CD4-positive, alpha-beta T cell treated with Interleukin-1 beta for 1 hour (primary cell): ENCODE measurements at places on chromosomes 11 and 22.
A peak's percentile ranks its signal among the peaks of the same experiment; 100 is the strongest.

GRCh38 chr11:122487669-122488068 is 167.9 kb upstream of the UBASH3B start:
- DNase-seq = no peak

GRCh38 chr11:4643076-4643475 is 706 bp upstream of the OR51E1 start:
- no peak for DNase-seq

DNA sequence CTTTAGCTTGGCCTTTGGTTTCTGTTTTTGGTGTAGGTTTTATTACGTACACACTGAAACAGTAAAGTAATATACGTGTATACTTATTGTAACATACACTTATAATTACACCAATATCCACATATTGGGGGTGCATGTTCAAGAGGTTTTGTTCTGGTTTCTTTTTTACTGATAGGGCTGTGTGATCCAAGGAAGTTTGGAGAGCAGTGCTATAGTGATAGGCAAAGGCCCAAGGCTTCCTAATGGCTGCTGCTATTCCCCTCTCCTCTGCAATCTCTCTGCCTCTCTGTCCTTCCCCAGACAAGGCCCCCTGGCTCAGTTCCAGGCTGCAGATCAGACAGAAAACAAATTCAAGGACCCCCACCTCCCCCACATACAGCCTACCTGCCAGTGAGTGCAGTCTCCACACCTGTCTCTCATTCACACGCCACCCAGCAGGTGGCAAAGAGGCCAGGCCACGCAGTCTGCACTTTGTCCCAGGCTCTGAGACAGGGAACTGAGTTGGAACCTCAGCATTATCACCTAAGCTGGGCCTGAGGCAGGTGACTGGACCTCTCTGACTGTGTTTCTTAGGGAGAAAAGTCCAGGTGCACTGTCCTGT is 15.1 kb downstream of the TMEM184B start:
- no peak for DNase-seq

GRCh38 chr22:45640291-45640940 is 31.2 kb upstream of the ATXN10 start:
- no peak for DNase-seq

DNA sequence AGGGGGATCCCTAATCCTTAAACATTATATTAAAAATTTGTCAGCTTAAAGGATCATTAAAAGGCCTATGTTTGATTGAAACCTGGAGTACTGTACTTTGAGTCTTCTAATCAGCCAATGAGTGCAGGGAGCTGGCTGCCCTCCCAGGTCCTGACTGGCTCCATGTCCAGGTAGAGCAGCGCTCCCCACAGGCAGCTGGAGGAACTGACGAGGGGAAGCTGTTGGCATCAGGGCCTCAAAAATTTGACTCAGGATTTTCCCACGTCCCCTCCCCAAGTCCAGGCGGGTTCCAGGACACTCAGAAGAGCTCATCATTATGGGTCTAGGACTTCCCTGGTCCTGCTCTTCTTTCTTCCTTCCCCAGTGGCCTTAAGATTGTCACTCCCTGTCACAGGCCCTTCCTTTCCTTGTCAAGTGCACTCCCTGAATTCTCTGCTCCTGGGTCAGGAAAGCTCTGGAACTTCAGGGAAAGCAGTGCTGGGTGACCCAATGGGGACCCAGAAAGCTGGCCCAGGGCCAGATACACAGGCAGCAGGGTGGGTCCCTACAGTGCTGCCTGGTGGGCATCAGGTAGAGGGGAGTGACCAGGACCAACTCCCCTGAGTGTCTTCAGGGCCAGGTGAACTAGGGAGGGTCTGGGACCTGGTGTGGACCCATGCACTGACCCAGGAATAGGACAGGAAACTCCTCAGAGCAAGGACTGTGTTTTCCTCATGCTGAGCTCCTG is 65.5 kb downstream of the GGTLC2 start:
- no peak for DNase-seq

GRCh38 chr22:41888627-41889200 is 26.2 kb downstream of the SHISA8 start:
- DNase-seq = no peak

DNA sequence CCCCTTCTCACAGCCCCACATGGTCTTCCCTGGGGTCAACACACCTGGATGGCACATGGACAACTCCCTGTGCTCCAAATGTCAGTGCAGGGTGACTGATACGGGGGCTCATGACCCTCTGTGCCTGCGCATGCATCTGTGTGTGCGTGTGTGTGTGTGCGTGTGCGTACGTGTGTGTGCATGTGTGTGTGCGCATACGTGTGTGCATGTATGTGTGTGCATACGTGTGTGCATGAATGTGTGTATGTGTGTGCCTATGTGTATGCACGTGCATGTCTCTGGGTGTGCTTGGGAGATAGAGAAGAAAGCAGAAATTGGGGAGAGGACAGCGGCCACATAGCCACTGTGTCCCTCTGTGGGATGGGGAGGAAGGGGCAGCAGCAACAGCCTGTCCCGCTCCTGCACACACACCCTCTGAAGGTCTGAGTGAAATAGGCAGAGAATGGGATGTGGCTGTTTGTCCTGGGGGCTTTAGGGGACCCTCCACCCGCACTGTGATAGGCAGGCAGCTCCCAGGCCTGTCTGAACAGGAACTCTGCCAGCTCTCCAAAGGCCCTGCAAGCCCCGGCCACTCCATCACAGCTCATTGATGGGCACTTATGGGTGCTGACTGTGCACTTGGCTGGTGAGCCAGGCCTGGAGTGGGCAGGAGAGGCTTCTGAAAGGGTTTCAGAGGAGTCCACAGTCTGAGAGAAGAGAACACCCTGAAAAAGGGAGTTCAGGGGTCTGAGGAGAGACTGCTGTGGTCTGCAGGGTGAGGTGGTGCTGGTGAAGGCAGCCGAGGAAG is 28.7 kb upstream of the PICK1 start:
- no peak for DNase-seq

DNA sequence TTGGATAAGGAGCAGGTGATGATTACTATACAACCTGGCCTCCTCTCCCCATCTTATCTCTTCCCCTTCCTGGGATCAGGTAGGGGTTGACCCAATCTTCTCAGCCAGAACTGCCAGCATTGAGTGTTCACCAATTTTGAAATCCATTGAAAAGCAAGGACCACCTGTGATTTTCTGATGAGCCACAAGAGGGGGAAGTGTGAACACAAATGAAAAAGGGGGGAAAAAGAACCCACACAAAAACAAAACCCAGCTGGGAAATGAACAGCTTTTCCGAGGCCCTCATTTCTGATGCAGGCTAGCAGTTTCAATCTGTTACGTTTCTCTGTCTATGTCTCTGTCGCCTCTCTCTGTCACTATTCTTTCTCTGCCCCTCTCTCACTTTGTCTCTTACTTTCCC is 161.9 kb downstream of the INSC start:
- DNase-seq = no peak

GRCh38 chr11:76630600-76631281 is 39.8 kb downstream of the LRRC32 start:
- DNase-seq = no peak

GRCh38 chr11:69817265-69818230 is 1.7 kb downstream of the FGF3 start:
- no peak for DNase-seq

DNA sequence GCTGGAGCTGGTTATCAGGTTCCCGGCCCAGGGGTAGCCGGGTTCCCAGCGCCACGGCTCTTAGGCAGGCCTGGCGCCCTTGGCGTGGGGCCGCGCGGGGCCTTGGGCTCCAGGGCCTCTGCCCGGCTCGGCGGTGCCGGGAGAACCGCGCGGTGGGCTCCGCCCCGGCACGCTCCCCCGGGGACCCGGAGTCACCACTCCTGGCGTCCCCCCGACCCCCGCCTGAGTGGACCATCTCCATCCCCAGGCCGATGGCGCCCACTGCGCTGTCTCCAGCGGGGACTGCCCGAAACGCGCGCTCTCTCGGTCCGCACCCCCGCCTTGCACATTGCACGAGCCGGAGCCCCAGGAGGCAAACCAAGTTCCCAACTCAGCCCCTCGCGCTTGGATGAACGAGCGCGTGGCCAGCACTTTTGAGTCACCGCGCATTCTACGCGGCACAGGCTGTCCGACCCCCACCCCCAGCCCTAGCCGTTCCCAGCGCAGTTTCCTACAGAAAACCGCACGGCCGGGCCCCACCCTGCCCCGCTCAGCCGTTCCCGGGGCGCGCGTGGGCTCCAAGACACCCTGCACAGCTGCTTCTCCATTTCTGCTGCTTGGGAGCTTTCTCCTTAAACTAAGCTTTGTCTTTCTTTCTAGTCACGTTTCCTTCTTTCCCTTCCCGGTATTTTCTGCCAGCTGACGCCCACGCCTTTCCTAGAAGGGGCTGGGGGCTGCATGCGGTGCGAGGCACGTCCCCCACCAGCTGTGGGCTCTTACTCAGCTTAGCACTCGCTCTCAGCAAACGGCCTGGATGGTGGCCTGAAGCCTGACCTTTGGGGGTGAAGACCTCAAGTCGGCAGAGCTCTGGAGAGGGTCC is 650 bp upstream of the CHID1 start:
- DNase-seq = no peak

- no peak for DNase-seq
Observed at GRCh38 chr22:43860831-43861230, 1.5 kb downstream of the SULT4A1 start.

- DNase-seq = no peak
Observed at GRCh38 chr22:50548921-50549790, 3.5 kb downstream of the KLHDC7B start.

DNA sequence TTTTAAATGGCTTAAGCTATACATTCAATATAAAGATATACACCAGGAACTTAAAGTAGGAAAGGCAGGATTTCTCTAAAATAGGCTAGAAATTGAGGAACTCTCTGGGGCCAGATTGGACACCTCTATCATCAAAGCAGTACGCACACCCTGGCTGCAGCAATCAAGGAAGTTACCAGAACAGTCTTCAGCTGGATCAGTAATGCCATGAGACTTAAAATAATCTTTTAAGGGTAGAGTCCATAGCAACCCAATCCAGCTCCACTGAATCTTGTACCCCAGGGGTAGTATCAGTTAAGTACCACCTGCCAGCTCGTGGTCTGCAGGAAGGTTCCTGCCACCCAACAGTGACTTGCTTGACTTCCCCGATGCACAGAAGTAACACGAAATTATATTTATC is 3.0 kb downstream of the RDX start:
- DNase-seq = no peak

DNA sequence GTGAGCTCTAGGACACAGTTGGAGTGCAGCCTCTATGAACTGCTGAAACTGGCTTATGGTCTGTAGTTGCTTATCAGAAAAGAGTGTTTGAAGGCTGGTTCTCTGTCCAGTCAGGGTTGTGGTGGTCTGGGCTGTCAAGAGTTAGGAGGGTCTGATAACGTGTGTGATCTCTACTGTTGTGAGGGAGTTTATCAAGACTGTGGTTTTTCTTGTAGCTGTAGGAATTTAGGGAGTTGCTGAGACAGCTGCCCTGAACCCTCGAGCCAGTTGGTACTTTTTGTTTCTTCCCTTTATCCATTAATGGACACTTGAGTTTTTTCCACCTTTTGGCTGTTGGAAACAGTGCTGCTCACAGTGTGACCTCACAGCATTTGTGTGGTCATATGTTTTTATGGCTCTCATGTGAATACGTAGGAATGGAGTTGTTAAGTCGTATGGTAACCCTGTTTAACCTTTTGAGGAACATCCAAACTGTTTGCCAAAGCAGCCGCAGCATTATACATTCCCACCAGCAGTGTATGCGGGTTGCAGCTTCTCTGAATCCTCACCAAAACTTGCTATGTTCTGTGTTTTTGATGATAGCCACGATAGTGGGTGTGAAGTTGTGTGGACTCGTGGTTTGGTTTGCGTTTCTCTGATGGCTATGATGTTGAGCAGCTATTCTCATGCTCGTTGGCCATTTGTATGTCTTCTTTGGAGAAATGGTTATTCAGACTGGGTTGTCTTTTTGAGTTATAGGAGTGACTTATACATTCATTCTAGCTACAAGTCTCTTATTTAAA is 20.9 kb upstream of the DGCR8 start:
- DNase-seq = no peak

GRCh38 chr11:35138606-35138942 is 397 bp upstream of the CD44 start:
- no peak for DNase-seq

DNA sequence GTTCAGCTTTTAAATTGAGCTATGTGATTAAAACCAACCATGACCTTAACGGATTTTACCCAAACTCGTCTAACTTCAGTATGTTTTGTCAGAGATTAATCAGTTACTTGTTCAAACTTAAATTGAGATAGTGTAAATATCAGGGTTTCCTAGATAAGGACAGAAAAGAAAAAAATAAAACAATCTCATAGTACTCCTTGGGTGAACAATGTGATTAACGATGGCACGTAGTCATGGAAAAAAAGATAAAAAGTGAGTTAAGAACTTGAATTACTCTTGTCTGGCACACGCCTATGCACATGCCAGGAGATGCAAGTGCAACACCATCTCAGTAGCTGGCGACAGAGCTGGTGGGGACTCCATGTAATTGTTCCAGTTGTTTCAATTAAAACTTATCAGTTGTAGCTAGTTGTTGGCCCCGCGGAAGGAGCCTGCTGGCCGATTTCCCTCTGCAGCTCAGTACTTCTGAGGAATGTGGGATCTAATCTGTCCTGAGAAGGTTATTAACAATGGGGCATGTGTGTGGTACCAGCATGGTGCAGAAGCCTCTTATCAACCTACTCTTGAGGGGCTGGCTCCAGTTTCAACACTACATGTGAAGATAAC is 3.0 kb downstream of the RASSF10 start:
- no peak for DNase-seq

DNA sequence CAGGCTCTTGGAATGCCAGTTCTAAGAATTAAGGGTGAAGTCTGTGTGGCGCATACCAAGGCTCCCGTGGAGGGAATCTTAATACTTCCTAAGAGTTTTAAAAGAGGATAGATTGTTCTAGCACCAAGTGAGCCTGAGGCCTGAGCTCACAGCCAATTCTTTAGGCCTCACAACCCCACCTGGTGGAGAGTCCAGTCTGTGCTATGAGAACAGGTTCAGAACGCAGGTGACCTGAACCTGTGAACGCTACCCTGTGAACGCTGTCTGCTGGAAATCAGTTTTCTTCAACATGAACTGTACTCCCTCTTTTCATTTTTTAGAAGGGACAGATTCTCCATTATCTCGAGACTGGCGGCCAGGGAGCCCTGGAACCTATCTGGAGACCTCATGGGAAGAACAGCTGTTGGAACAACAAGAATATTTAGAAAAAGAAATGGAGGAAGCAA is 43.2 kb upstream of the DLAT start:
- peak; percentile 54 for DNase-seq

DNA sequence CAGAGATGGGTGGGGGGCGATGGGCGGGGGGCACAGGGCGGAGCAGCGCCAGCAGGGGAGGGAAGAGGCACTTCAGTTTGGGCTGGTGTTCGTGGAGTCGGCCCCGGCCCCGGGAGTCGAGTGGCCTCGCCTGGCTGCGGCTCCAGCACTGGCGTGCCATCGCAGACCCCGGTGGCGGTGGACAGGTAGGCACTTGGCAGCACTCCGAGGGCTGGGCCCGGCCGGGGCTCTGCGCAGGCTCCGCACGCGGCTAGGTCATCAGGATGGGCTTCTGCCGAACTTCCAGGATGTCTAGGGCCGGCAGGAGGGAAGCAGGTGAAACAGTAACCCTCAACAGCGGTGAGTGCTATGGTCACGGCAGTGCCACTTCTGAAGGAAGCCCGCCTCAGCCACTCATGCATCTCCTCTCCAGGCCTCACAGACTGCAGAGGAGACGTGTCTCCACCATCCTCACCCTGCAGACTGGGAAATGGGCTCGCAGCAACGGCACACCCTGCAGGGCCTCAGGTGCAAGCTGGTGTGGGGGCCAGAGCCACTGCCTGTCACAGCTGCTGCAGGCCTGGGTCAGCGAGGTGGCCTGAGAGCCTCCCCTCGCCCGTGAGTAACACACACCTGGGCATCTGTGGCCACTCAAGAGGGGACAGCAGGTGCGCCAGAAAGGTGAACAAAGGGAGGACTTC is 33.3 kb downstream of the NUP50 start:
- no peak for DNase-seq

- no peak for DNase-seq
Observed at GRCh38 chr11:86558207-86558606, 114.2 kb downstream of the ME3 start.
